Stimulated activated naive CD4-positive, alpha-beta T cell (primary cell): ENCODE measurements at places on chromosomes 13 and 19.

GRCh38 chr13:73967397-73968165 is 166.6 kb downstream of the KLF12 start:
- DNase-seq: no peak

GRCh38 chr19:51803967-51804366 is 9.0 kb downstream of the FPR3 start:
- no peak for DNase-seq

GRCh38 chr19:7863157-7863970 is 10.8 kb downstream of the PRR36 start:
- no peak for DNase-seq

DNA sequence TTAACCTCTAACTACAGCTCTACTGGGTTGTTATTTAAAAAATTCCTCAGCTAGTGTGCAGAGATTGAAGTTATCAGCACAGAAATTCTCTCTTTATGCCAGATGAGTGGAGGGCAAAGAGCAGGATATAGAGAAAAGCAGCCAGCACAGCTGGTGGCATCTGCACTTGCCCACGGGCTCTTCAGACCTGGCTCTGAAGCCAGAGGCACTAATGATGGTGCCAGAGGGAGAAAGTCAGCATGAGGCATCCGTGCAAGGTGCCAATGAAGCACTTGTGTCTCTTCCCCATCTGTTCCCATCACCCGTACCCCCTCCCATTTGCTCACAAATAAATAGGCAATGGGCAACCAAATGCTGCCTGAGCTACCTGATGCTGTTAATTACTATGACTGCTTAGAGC is 138.9 kb downstream of the OLFM4 start:
- DNase-seq: no peak

GRCh38 chr19:53908106-53908934 is 758 bp upstream of the CACNG7 start:
- peak; percentile 7 for DNase-seq

- DNase-seq: no peak
Observed at GRCh38 chr13:66984241-66984640, 245.9 kb downstream of the PCDH9 start.

- DNase-seq: no peak
Observed at GRCh38 chr13:33236021-33236420, 49.5 kb downstream of the STARD13 start.

DNA sequence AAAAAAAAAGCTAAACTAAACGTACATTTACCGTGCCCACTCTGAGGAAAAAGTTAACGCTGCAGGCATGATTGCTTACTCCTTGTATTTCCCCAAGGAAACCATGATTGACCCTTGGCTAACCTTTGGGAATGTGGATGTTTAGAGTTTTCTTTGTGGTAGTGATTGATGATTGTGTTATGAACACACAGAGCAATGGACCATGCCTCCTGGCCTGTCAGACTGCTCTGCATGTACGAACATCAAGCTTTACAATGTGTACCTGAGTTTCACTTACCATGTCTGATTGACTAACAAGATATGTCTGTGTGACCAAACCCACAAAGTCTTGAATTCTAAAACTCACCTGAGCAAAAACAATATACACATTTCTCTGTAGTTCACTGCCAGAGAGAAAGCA is 35.1 kb downstream of the MYCBP2 start:
- no peak for DNase-seq

- peak; percentile 82 for DNase-seq
Observed at GRCh38 chr13:50082426-50083281, 67.4 kb downstream of the KCNRG start.

- DNase-seq: no peak
Observed at GRCh38 chr13:48266701-48267639, 34.0 kb downstream of the ITM2B start.

DNA sequence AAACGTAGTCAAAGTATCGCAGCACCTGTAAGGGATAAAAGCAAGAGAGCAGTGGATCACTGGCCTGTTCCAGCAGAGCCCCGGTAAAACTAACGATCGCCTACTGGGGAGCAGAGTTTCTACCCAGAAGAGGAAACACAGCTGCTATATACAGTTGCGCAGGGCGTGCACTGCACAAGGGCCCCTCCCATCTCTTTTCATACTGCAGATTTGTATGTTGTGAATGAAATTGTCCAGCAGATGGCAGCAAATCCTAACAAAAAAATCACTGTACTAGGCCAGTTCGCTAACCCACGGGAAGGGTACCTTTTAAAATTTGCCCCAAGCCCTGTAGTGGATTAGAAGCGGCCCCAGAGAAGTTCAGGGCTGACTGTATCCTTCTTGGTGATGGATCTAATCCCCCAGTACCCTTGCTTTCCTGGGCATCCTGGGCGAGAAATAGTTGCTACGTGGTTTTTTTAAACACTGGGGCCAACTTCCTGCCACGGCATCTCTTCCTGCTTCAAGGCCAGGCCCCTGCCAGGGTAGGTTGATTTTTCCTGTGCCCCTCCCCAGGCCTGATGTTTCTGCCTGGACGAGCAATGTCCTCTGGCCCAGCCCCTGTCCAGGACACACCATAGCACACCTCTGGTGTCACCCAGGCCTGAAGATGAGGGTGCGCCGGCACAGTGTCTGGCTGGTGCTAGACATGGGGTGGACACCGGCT is 127.0 kb downstream of the IER2 start:
- peak; percentile 55 for DNase-seq

DNA sequence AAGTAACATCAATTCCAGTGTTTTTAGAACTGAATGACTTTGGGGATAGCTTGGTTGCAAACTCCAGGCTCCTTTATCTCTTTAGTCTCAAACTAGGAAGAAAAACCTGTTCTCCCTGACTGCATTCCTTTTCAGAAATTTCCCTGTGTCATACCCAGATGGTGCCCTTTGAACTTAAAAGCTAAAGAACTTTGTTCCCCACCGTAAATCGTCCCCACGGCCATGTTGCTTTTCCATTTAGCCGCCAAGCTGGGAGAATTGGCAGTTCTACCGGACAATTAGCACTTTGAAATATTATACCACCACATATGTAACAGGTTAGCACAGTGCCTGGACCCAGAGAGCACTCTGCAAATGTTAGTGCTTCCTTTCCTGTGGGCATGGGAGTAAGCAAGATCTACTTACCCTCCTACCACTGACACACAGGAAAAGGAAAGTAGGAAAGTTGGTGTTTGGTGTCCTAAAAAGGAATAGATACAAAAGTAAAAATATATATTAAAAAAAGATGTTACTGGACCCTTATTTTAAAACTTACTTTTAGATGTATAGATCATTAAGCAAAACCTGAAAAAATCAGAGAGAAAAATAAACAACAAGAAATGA is 191.9 kb upstream of the MIR17HG start:
- DNase-seq: no peak

- DNase-seq: peak; percentile 80
Observed at GRCh38 chr19:46487802-46488445, 7.7 kb downstream of the PNMA8B start.

GRCh38 chr13:47109028-47109427 is 212.2 kb upstream of the HTR2A start:
- DNase-seq: no peak

DNA sequence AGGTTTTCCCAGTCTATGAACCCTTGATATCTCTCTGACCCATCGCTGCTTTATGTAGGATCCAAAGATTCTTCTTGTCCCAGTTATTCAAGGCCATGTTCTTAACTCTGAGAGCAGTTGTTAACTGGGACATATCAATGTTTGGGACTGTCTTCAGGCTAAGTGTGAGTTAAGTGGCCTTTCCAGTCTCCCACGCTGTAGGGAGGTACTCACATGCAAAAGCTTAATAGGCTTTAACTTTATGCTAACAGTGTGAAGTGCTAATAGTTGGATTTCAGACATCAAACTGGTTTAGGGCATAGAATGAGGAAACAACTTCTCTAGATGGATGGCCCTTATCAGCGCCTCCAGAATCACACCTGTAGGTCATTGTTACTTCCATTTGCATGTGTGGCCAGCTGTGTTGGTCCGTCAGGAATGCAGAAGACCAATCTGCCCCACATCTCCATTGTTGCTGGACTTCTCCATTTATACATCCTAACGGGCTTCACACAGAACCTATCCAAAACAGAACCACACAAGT is 104.7 kb upstream of the MBNL2 start:
- no peak for DNase-seq

- DNase-seq: no peak
Observed at GRCh38 chr19:40976134-40976533, 14.9 kb upstream of the CYP2B6 start.

DNA sequence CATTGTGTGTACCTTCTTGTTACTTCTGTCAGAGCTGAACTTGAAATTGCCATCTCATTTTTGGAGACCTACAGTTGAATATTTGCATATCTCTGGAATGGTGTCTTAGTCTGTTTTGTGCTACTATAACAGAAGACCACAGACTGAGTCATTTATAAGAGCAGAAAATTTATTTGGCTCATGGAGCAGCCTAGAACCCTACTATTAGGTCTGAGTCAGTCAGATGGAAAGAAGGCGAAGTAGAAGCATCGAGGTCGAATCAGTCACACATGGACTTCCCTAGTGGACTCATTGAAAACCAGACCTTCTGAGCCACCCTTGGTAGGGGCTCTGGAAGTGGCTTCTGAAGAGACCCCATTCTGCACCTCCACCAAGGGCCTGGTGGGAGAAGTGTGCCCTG is 33.9 kb upstream of the TPT1 start:
- no peak for DNase-seq

- no peak for DNase-seq
Observed at GRCh38 chr13:73657821-73658540, 476.2 kb downstream of the KLF12 start.

DNA sequence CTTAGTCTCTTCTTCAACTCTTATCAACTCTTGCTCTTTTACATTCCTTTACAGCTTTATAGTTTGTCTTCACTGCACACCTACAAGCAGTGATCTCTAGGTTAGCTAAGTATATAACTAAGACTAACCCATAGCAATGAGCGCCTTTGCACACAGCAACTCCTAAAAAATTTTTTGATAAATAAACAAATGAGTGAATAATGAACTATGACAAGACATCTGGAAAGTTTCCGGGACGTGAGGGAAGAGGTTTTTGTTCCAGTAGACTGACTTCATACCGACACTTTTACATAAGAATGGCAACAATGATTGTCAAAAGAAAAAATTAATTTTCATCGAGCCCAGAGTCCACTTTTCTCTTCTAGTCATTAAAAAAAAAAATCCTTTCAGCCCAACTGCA is 98.3 kb downstream of the ELF1 start:
- DNase-seq: no peak

DNA sequence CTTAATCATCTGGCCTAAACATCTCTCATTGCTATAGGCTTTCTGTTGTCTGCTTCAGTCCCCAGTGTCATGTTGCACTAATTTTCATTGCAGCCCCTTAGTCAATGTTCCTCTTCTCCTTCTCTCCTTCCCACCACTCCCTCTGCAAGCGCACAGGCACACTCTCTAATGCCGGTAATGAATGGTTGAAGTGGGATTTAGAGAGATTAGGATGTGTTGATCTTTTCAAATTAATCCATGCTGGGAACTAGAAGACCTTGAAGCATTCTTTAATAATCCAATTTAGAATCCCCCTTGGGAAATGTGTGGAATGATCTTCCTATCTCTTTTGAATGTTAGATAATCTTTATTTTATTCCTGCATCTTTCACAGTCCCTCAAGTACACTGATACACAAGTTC is 33.2 kb upstream of the NDFIP2 start:
- no peak for DNase-seq

DNA sequence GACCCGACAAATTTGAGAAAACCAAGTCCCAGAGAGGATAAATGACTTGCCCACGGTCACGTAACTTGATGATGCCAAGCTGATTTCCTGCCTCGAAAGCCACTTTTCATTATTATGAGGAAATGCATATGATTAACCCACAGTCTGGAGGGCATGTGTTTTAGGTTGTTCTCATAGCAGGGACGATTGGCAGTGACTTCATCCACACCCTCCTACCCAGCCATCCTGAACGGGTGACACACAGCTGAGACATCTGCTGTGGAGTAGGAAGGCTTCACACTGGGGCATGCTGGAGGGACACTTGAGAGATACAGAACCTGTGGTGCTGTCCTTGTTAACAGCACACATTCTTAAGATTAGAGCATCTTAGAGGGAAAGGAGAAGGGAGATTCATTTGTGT is 65.4 kb upstream of the WDFY2 start:
- no peak for DNase-seq

DNA sequence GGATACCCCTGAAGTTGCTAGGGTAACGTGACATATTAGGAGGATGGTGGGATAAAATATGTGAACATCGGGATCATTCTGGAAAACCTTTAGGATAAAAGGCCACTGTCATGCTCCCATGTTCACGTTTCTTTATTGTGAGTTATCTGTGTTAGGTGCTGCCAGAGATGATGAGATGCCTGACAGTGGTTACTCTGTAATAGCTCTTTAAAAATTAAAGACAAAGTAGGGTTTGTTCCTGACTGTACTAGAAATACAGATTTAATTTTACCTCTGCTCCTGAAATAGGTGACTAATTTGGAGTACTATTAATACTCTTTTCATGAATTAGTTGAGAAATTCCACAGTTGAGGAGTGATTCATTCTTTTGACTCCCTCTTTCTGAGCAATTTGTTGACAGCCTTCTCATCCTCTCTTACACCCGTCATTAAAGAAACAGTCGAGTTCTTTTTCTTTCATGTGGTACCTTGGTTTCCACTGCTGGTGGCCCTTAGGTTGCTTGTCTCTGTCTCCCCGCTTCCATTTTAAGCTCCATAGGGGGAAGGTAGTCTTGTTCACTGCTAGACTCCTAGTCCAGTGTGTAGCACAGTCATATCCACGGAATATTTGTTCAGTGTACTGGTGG is 28.4 kb downstream of the SAE1 start:
- peak; percentile 37 for DNase-seq

GRCh38 chr19:821825-822503 is at the start of gene PLPPR3:
TSS of gene PLPPR3 (minus strand) at chr19:821955. CDS start at chr19:821559, 396 bp downstream.
- no peak for DNase-seq

GRCh38 chr19:10820173-10820572 is 15.8 kb downstream of the TMED1 start:
- no peak for DNase-seq

- DNase-seq: no peak
Observed at GRCh38 chr13:23739596-23739995, 149.6 kb downstream of the MIPEP start.

GRCh38 chr19:46427518-46428045 is 1.2 kb downstream of the PNMA8C start:
- no peak for DNase-seq

DNA sequence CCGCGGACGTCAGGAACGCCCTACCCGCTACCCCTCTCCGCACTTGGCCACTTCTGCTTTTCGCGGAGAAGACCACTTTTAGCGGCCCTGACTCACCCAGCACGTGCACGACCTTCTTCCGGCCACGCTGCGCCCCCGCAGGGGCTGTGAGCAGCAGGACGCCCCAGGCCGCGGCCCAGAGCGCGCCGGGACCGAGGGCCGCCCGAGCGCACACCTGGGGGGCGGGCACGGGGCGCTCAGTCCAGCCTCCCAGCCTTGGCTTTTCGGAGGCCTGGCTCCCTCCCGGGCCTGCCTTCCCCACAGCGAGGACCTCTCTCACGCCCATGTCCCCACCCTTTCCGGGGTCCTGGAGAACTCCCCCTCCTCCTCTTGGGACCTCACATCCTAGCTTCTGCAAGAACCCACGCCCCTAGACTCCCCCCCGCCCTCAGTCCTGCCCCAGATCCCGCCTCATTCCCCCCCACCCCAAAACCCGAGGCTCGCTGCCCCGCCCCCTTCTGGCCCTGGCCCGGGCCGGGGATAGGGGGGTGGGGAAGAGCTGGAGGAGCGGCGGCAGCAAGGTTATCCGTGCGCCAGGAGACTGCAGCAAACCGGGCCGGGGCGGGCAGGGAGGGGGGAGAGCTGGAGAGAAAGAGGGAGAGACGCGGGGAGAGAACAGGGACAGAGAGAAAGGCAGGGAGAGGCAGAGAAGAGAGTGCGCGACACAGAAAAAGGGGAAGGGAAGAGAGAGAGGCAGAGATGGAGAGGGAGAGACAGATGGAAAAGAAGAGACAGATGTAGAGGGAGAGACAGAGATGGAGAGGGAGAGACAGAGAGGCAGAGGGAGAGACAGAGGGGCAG is 11.5 kb downstream of the TM6SF2 start:
- DNase-seq: no peak
